T-helper 22 cell (primary cell): ENCODE measurements at places on chromosomes 4 and X.

DNA sequence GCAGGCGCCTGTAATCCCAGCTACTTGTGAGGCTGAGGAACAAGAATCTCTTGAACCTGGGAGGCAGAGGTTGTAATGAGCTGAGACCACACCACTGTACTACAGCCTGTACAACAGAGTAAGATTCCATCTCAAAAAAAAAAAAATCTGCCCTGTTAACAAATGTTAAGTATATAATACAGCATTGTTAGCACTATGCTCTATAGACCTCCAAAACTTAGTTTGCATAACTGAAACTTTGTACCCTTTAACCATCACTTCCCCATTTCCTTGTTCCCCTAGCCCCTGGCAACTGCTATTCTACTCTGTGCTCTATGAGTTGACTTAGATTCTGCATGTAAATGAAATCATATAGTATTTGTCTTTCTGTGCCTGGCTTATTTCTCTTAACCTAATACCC, 76.7 kb downstream of the TAB3 start:
- DNase-seq, result no peak

GRCh38 chr4:11408233-11408967, 20.3 kb downstream of the HS3ST1 start:
- no peak for DNase-seq

DNA sequence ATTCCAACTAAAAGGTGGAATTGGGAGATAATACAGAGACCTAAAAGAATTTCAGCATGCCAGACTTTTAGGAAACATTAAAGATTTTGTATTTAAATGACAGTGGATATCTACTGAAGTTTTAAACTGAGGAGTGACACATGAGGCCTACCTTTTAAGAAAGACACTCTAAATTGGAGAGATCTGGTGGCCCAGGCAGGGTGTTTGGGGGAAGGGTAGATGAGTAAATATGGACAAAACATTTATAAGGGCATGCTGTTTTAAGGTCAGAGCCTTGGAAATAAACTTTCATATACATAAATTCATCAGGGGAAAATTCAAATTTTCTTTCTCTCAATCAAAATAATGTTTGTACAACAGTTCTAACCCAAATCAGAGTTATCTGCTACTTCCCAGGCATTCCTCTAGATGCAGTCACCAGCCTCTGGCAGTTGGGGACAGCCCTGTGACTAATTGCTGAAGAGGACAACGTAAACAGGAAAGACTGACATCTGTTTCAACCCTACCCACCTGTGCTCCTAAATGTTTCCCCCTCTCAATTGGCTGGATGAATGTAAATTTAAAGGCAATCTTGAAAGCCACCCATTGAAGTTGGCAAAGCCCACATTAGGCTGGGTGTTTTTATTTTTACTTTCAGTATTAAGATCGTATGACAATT, 1646.9 kb upstream of the ADGRL3 start:
- no peak for DNase-seq

- DNase-seq, result no peak
Observed at GRCh38 chr4:138090918-138091676, 151.1 kb downstream of the SLC7A11 start.

GRCh38 chr4:11769434-11769833, 340.7 kb upstream of the HS3ST1 start:
- DNase-seq, result no peak

GRCh38 chr4:184533908-184534307, 59.6 kb upstream of the IRF2 start:
- DNase-seq, result no peak

DNA sequence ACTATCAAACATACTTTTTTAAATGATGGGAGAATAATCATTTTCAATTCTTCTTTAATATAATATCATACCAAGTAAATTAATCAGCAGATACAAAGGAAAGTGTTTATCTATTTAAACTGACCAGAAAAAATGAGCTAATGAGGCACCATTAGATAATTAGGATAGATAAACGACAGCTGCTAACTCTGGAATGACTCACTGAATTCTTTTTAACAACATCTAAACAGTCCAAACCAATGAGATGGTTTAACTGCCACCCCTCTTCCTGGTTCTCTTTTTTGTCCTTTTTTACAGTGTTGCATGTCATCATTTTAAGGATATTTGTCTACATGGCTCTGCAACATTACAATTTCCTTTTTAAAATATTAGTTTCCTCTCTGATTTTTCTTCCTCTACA, 41.6 kb downstream of the UNC5C start:
- no peak for DNase-seq

GRCh38 chr4:169272265-169272886, 1.6 kb upstream of the SH3RF1 start:
- DNase-seq, result no peak

GRCh38 chr4:42683393-42683792, 26.5 kb upstream of the ATP8A1 start:
- no peak for DNase-seq

- DNase-seq, result no peak
Observed at GRCh38 chr4:26912069-26912468, 51.4 kb downstream of the STIM2 start.
